Fibroblast of villous mesenchyme (primary cell): ENCODE measurements at places on chromosomes 6 and 20. TPM values are rescaled to one million over a fixed set of nuclear protein-coding genes. Genes with fewer than 3 reads are reported as not detected.

Gene FAM162B
- total RNA-seq, result 3.9 and 10.3 TPM in 2 replicates

Gene ZFP57
- total RNA-seq, result 0.32 TPM in 1 of 2 replicates, not detected in the other

Gene PPP1R10
- 37.7 and 70.4 TPM in 2 replicates for total RNA-seq

Gene OR2H1
- total RNA-seq, result not detected in 2 replicates

Gene DUSP22
- total RNA-seq, result 14.2 and 14.7 TPM in 2 replicates

DNA sequence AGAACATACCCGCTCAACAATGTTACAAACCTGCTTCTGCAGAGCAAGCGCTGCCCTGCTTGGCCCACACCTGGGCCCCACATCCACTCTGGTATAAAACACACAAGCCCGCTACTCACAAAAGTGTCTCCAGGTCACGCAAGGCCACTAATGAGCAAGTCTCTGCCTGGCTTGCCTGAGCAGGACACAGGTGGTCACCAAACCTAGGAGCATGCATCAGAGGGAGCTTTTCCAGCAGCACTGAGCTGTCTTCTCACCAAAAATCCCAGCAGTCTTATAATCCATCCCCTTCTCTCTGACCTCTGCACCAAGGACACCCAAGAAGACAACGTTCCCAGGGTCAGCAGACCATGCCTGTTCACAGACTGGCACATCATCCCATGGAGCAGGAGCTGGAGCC is 100.8 kb downstream of the DLL1 start:
- DNase-seq, result no peak

GRCh38 chr6:44731485-44732095 is 344.1 kb downstream of the CDC5L start:
- DNase-seq, result no peak
